ENCODE measurements at places on chromosomes 16 and 17.

- no peak for DNase-seq
Measured at GRCh38 chr16:10210944-10211343, 28.7 kb upstream of the GRIN2A start.

DNA sequence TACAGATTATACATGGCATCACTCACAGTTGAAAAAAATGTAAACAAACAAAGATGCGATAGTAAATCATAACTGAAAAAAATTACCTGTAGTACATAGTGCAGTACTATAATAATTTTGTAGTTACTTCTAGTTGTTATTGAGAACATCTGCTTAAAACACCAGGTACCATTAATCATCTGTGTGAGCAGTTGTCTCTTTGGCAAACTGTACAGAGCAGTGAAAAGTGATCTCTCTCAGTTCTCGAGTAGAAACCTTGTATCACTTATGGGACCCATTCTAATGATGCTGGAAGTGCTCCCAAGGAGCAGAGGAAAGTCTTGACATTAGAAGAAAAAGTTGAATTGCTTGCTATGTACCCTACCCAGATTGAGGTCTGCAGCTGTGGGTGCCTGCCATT lies 8.9 kb upstream of the TENT4B start:
- DNase-seq = no peak

DNA sequence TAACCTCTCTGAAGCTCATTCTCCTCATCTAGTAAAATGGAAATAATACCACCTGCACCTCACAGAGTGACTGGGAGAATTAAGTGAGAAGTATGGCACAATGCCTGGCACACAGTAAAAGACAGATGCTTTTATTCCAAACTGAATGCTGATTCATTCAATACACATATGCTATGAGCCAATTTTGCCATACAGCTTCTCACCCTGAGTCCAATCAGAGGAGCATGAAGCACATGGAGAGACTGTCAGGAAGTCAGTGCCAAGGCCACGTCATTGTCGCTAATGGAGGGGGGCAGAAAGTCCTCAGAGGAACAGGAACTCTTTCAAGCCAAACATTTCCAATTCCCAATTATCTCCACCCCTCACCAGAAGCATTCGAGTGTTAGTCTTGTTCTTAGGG lies 11.6 kb downstream of the MKS1 start:
- DNase-seq = no peak

DNA sequence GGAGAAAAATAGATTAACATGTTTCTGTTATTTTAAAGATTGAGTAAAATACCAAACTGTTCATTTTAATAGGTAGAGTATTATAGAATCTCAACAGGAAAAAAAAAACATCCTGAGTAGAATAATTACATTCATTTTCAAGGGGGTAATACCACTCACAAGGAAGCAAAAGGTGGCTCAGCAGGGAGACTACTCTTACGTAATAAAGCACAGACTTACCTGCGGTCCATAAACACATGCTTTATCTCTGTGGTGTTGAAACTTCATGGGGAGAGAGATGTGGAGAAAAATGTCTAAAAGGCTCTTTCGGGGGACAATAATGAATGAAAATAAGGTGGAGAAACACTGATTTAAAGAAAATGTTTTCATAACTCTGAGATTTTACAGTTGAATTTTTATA lies 171.7 kb downstream of the MRTFB start:
- no peak for DNase-seq

DNA sequence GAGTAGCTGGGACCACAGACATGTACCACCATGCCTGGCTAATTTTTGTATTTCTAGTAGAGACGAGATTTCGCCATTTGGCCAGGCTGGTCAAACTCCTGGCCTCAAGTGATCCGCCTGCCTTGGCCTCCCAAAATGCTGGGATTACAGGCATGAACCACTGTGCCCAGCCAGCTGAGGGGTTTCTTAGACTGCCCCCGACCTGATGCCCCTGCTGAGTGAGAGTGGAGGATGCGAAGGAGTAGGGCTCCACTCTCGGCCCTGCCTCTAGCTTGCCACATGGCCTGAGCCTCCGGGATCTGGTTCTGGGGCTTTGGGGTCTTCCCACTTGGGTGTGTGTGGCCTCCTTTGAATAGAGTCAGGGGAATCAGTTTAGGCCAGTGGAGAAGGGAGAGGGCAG lies 11.0 kb downstream of the GPR179 start:
- no peak for DNase-seq

- DNase-seq = no peak
Measured at GRCh38 chr17:68705714-68706076, 104.5 kb upstream of the FAM20A start.

GRCh38 chr16:65731833-65732232 lies 610.0 kb upstream of the CDH11 start:
- DNase-seq = no peak

Data from neural progenitor cell (in vitro differentiated cells).